Activated T-cell treated with anti-CD3 and anti-CD28 coated beads, Interleukin-2, amount 50 U/mL, for 24 hours (primary cell): ENCODE measurements at places on chromosomes 12 and 14.

- H3K27me3 ChIP-seq: peaks cover 34% of the 10 kb centered on the region
- DNase-seq: no peak
- peaks cover 30% of the 10 kb centered on the region for H3K4me1 ChIP-seq
- no peak overlapping the region for H3K27ac ChIP-seq
- H3K4me3 ChIP-seq: no peak overlapping the region
These were observed 15.1 kb downstream of the ZDHHC22 start for GRCh38 chr14:77126461-77126990.

DNA sequence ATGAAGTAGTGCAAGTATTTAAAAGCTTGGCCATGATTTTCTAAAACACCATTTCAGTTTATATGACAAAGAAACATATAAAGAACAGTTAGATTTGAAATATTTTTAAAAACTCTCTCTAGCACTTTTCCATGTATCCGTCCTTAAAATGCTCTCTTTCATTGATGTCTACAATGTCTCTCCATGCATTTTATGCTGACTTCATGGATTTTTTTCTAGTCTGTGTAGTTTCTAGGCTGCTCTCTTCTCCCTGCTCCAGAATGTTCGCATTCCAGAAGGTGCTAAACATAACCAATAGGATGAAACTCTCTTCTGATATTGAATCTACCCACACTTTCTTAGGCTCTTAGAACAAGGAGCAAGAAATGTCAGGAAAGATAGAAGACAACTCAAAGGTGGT lies 124.8 kb downstream of the PLCZ1 start:
- H3K4me1 ChIP-seq: no peaks in the 10 kb centered on the region
- no peak overlapping the region for H3K4me3 ChIP-seq
- H3K27ac ChIP-seq: no peak overlapping the region
- H3K36me3 ChIP-seq: no peaks in the 10 kb centered on the region
- DNase-seq: no peak
- H3K27me3 ChIP-seq: no peaks in the 10 kb centered on the region

GRCh38 chr12:130663514-130663913 lies 52.6 kb downstream of the RIMBP2 start:
- no peak for DNase-seq
- H3K27ac ChIP-seq: no peak overlapping the region
- H3K27me3 ChIP-seq: no peaks in the 10 kb centered on the region
- H3K4me3 ChIP-seq: no peak overlapping the region
- H3K36me3 ChIP-seq: no peaks in the 10 kb centered on the region

DNA sequence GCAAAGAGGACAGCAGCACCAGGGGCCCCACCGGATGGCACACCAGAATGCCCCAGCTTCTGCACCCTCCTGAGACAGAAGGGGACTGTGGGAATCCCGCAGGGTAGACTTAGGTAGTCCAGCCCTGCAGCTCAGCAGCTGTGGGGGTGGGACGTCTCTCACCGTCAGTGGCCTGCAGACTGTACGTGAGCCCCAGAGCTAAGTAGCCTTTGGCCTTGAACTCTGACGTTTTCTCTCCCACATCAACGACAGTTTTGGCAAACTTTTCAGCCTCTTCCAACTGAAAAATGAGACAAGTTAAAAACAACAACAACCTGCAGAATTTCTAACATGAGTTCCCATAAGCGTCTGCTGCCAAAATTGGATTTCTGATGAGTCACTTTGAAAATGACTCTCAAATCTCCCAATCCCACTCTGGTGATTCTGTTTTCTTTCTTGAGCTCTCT lies 161.4 kb downstream of the TTC7B start:
- no peak overlapping the region for H3K4me3 ChIP-seq
- H3K36me3 ChIP-seq: no peaks in the 10 kb centered on the region
- no peak for DNase-seq
- no peak overlapping the region for H3K27ac ChIP-seq
- H3K4me1 ChIP-seq: peaks cover 14% of the 10 kb centered on the region

DNA sequence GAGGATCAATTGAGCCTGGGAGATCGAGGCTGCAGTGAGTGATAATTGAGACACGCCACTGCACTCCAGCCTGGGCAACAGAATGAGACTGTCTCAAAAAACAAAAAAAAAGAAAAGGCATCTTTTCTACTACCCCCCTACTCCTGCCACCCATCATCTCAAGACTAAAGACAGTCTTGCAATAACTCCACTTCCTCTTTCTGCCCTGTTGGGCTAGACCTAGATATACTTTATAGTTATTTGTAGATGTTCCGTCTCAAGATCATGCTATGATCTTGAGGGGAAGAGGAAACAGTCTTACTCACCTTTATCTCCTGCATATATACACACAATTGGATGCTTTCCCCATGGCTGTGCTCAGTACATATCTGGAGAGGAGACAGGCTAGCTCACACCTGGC lies 12.1 kb upstream of the ESPL1 start:
- no peaks in the 10 kb centered on the region for H3K27me3 ChIP-seq
- no peak for DNase-seq
- H3K27ac ChIP-seq: peak overlapping the region; percentile 84
- no peak overlapping the region for H3K4me3 ChIP-seq

- DNase-seq: no peak
- peaks cover 63% of the 10 kb centered on the region for H3K4me1 ChIP-seq
- H3K4me3 ChIP-seq: no peak overlapping the region
- H3K27me3 ChIP-seq: no peaks in the 10 kb centered on the region
These were observed 23.1 kb downstream of the ATP2A2 start for GRCh38 chr12:110304061-110304551.

- H3K36me3 ChIP-seq: no peaks in the 10 kb centered on the region
- H3K27ac ChIP-seq: no peak overlapping the region
- H3K4me3 ChIP-seq: no peak overlapping the region
- no peaks in the 10 kb centered on the region for H3K27me3 ChIP-seq
- no peak for DNase-seq
These were observed 474.3 kb downstream of the VRK1 start for GRCh38 chr14:97271451-97271960.

GRCh38 chr14:77125281-77125801 lies 16.2 kb downstream of the ZDHHC22 start:
- H3K4me3 ChIP-seq: peak overlapping the region; percentile 64
- no peak for DNase-seq
- peak overlapping the region; percentile 8 for H3K27ac ChIP-seq
- H3K36me3 ChIP-seq: peaks cover 14% of the 10 kb centered on the region
- H3K27me3 ChIP-seq: peaks cover 30% of the 10 kb centered on the region

DNA sequence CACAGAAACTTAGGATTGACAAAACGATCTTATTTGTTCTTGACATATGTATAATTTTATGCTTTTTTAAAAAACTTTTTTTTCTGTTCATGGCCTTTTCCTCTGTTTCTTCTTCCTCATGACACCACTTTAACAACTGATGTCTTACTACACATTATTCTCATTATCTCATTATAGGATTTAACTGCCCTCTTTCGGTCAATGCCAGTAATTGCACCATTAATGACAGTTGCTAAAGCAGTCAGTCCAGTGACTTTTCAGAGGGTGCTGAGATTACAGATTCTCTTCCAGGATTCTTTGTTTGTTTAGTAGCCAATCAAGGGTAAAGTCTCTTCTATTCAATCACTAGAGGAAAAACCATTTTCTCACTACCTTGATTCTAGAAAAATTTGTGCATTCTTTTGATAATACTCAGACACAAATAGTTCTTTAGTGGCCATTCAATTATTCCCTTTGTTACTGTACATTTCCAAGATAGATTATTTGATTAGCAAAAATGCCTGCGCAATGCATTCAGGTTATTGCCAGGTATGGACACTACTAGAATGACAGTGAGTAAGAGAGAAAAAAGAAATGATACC lies 50.1 kb downstream of the KLRG1 start:
- H3K27ac ChIP-seq: no peak overlapping the region
- no peak overlapping the region for H3K4me3 ChIP-seq
- no peaks in the 10 kb centered on the region for H3K27me3 ChIP-seq
- H3K4me1 ChIP-seq: peaks cover 62% of the 10 kb centered on the region
- no peak for DNase-seq
- H3K36me3 ChIP-seq: peaks cover 6% of the 10 kb centered on the region

GRCh38 chr12:92437452-92437851 lies 265.3 kb upstream of the PLEKHG7 start:
- no peak for DNase-seq
- no peak overlapping the region for H3K4me3 ChIP-seq
- peak overlapping the region; percentile 14 for H3K27ac ChIP-seq
- peaks cover 45% of the 10 kb centered on the region for H3K4me1 ChIP-seq
- H3K27me3 ChIP-seq: no peaks in the 10 kb centered on the region

GRCh38 chr12:113086249-113087164 lies 30.0 kb downstream of the DTX1 start:
- H3K4me1 ChIP-seq: peaks cover 68% of the 10 kb centered on the region
- H3K4me3 ChIP-seq: peak overlapping the region; percentile 4
- H3K27me3 ChIP-seq: no peaks in the 10 kb centered on the region
- H3K27ac ChIP-seq: peak overlapping the region; percentile 85
- H3K36me3 ChIP-seq: no peaks in the 10 kb centered on the region

DNA sequence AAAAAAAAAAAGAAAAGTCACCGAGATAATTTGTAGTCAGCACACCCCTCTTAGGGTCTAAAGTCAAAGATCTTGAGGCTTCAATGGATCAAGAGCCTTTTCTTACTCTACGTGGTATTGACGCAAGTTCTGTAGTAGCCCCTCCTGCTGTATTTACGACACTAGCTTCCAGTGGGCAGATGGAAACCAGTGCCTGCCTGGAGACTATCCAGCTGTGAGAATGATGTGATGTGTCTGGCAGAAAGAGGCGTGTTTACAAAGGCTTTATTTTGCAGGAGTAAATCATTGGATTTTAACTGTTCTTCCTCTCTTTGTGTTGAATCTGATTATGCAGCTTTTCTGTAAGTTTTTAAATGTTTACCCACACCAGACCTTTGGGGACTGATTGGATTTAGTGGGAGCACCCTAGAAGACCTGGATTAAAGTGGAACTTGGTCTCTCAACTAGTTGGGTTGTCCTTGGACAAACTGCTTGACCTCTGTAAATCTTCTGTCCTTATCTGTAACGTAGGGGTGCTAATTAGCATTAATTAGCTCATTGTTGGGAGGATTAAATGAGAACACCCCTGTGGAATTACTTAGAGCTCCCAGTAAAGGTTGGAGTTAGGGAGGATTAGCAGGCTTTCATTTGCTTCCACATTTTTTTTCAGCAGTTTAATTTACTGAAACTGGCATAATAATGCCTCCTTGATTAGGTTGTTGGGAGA lies 72.4 kb downstream of the RASSF3 start:
- no peak for DNase-seq
- H3K4me1 ChIP-seq: peaks cover 89% of the 10 kb centered on the region
- H3K27me3 ChIP-seq: no peaks in the 10 kb centered on the region

DNA sequence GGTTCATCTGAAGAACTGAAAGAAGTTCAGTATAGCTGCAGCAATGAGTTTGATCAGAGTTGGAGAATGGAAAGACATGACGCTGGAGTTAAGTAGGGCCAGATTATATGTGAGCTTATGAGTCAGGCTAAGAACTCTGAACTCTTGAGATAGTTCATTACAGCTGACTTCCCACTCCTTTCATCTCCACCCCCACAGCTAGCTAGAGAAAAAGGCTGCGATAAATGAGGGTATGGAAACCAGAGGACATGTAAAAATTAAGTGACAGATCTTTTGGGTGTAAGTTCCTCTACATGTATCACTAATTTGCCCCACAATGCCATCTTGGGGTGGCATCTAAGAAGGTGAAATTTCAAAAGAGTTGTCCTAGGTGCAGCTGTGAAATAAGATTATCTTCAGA lies 28.6 kb downstream of the PYM1 start:
- H3K4me3 ChIP-seq: no peak overlapping the region
- no peak for DNase-seq
- no peaks in the 10 kb centered on the region for H3K27me3 ChIP-seq
- peaks cover 10% of the 10 kb centered on the region for H3K4me1 ChIP-seq
- H3K27ac ChIP-seq: peak overlapping the region; percentile 89
- H3K36me3 ChIP-seq: peaks cover 30% of the 10 kb centered on the region

GRCh38 chr14:21521501-21521900 lies 4.6 kb downstream of the SALL2 start:
- no peaks in the 10 kb centered on the region for H3K36me3 ChIP-seq
- H3K27ac ChIP-seq: no peak overlapping the region
- H3K27me3 ChIP-seq: no peaks in the 10 kb centered on the region
- no peak for DNase-seq
- no peak overlapping the region for H3K4me3 ChIP-seq

DNA sequence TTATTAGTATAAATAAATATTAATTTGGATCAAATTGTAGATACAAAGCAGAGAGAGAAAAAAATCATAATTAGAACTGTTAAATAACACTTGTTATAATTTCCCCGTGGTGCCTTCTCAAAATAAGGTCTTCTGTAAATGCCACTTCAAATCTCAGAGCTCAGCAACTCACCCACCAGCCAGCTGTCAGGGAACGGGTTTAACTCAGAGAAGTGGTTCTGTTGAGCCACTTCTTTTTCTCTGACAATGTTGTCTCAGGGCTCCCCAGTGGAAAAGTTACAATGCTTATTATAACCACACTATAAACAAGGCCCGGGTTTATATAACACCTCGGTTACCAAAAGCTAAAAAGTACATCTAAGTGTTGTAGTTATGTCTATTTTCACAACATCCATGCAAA lies 452.6 kb downstream of the GLT1D1 start:
- no peak overlapping the region for H3K27ac ChIP-seq
- no peaks in the 10 kb centered on the region for H3K27me3 ChIP-seq
- no peak overlapping the region for H3K4me3 ChIP-seq
- H3K36me3 ChIP-seq: no peaks in the 10 kb centered on the region

DNA sequence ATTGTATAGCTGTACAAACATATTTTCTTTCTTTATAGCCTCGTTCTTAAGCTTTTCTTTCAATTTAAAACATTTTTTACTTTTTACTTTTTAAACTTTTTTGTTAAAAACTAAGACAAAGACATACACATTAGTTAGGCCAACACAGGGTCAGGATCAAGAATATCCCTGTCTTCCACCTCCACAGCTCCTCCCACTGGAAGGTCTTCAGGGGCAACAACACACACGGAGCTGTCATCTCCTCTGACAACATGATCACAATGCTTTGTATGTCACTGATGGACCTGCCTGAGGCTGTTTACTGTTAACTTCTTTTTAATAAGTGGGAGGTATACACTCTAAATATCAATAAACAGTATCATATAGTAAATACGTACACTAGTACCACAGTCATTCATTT lies 191.3 kb downstream of the SYT10 start:
- no peak overlapping the region for H3K4me3 ChIP-seq
- no peaks in the 10 kb centered on the region for H3K36me3 ChIP-seq
- H3K27me3 ChIP-seq: no peaks in the 10 kb centered on the region
- H3K27ac ChIP-seq: no peak overlapping the region
- no peaks in the 10 kb centered on the region for H3K4me1 ChIP-seq

DNA sequence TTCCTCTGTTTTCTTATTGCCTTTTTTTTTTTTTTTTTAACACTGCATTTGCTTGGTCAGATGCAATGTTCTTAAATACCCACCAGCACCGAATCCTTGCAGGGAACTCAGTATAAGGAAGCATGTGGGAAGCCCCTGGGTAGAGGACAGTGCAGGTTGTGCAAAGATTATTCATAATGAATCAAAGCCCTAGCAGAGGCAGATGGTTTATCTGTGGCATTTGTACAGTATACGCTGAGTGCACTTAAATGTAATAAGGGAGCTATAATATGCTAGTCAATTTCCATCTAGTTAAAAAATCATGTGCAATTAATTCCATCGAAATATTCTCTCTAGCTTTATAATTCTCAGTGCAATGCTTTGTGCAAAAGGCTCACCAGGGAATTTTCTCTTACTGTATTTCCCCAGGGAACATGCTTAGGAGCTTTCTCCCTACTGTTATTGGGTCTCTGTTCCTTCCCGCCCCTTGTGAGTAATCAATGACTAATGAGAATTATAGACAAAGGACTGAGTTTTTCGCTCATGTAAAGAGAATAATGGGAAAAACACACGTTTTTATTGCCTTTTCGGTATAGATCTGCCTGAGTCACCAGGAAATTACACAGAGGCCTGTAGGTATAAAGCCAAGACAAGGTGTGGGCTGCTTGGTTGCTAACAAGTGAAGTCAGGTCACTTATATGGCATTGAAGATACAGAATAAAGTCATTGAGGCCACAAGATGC lies 1214.3 kb upstream of the TMEM132C start:
- no peak overlapping the region for H3K27ac ChIP-seq
- DNase-seq: no peak
- H3K36me3 ChIP-seq: no peaks in the 10 kb centered on the region
- no peak overlapping the region for H3K4me3 ChIP-seq
- H3K27me3 ChIP-seq: no peaks in the 10 kb centered on the region
- no peaks in the 10 kb centered on the region for H3K4me1 ChIP-seq
